ENCODE measurements at places on chromosomes 5 and 9.

GRCh38 chr9:128405780-128406171 is 14.9 kb upstream of the CERCAM start:
- DNase-seq = no peak

- no peak for DNase-seq
Measured at GRCh38 chr5:86371061-86371460, 246.7 kb upstream of the COX7C start.

DNA sequence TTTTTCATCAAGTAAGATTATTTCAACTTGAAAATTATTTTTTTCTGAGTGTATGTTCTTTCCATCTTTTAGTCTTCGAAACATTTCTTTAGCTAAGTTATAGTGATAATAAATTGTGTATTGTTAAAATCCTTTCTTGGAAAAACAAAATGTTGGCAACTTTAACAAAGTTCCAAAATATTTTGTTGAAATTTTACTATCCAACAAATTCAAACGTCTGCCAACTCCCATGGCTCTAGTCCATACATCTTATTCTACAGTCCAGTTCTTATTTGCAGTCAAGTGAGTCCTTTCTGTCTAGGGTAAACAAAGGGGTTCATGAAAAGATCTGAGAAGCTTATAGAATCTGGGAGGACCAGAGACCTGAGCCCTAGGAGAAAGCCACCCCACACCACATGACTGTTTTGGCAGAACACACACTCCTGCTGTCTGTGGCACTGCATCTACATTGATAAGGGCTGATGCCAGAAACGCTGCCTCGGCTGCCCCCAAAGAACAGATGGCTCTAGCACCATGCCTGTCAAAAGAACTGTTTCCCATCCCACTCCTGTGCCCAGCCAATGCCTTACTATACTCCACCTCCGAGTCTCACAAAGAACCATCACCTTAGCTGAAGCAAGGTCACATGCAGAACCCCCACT is 47.5 kb downstream of the FEM1C start:
- no peak for DNase-seq

- no peak for DNase-seq
Measured at GRCh38 chr9:114238891-114239875, 83.7 kb upstream of the ORM1 start.

DNA sequence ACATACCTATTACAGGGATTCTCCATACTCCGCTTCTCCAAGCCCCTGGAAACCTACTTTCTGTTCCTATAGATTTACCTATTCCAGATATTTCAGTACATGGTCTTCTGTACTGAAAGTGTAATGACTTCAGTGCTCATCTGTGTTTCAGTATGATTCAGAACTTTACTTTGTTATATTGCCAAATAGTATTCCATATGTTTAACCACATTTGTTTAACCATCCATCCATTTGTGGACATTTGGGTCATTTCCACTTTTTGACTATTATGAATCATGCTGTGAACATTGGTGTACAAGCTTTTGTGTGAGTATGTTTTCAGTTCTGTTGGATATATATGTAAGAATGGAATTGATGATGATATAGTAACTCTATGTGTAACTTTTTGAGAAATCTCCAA is 188.9 kb downstream of the PDZD2 start:
- DNase-seq = no peak

- DNase-seq = no peak
Measured at GRCh38 chr9:136488247-136489214, 5.7 kb upstream of the SEC16A start.

DNA sequence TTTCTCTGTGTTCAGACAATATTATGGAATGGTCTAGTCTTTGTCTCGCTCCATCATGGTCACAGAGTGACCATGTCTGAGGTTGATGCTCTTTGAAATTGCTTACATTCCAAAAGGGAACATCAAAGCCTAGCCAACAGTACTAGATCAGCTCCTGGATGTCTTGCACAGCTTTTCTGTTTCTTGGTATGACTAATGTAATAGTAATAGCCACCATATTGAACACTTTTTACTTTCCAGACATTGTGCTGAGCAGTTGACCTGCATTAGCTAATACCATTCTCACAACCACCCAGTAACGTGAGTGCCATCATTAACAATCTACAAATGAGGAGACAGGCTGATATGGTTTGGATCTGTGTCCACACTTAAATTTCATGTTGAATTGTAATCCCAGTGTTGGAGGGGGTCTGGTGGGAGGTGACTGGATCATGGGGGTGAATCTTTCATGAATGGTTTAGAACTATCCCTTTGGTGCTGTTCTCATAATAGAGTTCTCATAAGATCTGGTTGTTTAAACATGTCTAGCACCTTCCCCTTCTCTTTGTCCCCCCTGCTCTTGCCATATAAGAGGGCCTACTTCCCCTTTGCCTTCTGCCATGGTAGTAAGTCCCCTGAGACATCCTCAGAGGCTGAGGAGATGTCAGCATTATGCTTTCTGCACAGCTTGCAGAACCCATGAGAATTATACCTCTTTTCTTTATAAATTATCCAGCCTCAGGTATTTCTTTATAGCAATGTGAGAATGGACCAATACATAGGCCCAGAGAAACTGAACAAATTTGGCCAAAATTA is 577.5 kb upstream of the CLINT1 start:
- DNase-seq = no peak

DNA sequence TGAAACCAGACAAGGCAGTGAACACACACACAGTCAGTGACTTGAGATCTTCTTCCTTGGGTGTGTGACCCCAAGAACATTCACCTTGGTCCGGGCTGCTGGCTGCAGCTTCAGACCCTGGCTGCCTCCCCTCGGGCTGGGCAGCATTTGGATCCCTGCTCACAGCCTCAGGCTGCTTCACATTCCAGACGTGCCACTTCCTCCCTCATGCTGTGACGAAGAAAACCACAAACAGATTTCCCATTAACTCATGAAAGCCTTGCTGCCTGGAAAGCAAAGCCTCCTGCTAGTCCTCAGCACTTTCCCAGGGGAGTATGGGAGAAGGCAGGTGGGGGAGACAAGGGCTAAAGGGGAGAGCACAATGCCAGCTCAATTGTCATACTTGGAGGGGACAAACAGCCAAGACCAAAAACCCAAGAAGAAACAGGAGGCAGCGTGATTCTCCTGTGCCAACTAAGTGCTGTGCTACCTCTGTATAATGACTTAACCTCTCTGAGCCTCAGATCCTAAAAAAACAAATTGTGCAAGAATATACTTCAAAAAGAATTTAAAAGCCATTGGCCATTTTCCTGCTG is 594.6 kb upstream of the BRINP1 start:
- DNase-seq = no peak

DNA sequence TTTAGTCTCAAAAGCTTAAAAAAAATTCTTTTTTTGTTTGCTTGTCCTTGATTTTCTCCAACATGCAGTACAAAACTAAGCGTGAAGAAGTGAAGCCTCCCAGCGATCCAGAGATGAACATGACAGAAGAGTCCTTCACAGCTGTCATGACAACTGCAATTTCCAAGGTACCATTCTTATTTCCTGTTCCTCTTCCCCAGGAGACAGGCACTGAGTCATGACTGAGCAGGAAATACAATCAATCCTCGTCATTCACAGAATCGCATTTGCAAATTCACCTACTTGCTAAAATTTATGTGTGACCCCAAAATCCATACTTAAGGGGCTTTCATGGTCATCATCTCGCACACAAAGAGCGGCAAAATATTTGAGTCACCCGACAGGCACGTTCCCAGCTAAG is 77.3 kb downstream of the SLC1A1 start:
- DNase-seq = no peak

DNA sequence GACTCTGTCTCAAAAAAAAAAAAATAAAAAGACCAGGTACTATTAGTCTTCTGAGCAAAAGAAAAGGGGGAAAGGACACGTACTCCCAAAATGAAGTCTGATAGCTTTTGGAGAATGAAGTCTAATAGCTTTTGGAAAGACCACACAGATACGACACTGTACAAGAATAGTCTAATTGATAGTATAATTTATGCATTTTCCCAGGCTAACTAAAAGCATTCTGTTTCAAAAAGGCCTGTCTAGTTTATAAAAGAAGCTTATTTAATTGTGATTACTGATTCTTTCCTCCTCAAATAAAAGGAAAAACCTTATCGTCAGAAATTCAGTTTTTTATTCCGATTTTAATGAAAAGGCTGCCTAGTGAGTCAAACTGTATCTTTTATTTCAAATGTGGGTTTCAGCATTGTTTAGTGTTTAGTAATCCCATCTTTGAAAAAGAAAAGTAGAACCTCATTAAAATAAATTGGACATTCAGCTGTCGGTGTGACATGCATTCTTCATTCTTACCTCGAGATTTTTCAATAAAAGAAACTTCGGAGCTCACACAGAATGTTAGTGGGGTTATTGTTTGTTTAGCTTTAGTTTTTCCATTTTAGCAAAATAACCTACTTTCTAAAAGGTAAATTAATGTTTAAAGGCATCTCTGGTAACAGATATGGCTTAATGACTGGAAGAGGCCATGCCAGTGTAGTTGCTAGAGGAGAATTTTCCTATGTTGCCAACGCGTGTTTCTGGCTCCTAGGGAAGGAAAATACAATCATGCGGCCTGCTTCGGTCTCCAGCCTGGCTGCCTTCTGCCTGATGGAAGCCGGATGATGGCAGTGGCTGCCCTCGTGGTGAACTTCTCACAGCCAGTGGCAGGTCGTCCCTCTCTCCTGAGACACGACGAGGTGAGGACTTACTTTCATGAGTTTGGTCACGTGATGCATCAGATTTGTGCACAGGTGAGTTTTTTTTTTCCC is 70.0 kb downstream of the NLN start:
- DNase-seq = no peak

DNA sequence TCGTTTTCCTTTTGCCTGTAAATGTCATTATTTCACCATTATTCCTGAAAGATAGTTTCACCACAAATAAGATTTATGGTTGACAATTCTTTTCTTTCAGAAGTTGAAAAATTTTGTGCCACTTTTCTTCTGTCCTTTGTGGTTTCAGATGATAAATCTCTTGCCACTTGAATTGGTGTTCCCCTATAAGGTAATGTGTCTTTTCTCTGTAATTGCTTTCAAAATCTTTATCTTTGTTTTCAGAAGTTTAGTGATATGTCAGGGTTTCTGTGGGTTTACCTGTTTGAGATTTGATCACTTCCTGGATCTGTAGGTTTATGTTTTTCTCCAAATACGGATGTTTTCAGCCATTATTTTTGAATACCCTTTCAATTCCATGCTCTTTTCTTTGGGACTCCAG is 14.6 kb downstream of the RASA1 start:
- no peak for DNase-seq

- no peak for DNase-seq
Measured at GRCh38 chr9:7094052-7094451, 336.3 kb downstream of the KDM4C start.

DNA sequence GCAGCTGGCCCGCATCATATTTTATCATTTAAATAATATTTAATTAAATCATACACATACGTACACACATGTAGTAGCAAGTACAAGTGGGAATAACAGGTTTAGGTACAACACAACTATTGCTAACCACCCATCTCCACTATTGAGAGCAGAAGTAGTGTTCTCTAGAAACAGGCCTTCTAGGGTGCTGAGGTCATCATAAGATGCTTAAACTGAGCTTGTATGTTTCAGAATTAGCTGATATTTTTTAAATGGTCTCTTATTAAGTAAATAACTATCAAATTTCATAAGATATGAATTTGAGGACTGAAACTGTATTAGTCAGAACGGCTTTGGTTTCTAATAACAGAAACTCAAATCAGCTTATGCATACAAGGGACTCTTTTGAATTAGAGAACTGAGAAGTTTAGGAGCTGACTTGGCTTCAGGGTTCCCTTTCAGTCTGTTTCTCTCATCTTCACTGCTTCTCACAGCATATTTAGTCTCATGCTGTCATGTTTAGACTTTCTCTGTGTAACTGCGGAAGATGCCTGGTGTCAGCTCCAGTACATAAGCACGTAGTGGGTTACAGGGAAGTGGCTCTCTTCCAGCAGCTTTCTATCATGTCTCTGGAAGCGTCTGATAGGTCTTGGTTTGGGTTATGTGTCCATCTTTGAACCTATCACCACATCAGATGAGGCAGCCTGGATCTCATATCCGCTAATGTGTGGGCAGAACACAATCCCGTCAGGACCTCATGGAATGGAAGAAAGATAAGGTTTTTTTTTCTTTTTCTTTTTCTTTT is 25.0 kb upstream of the OCLN start:
- DNase-seq = no peak

GRCh38 chr9:129458155-129458661 is 162.7 kb downstream of the C9orf50 start:
- DNase-seq = no peak

DNA sequence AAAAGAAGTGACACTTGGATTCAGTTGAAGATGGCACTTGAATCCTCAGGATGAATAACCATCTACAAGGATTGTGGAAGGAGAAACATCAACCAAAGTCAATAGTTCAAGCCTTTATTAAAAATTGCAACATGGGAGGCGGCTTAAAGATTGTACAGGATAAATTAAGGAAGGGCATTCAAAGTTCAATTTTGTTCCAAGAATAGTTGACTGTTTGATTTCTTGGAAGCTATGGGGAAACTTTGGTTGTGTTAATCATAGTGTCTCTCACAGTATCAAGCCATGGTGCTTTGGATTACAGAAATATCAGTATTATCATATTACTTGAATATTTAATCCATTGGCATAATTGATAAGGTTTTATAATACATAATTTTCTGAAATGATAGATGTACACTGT is 1844.3 kb downstream of the MAT2B start:
- no peak for DNase-seq
